ENCODE measurements at places on chromosomes 4 and X.

GRCh38 chr4:20195071-20195885 lies 56.4 kb upstream of the SLIT2 start:
- no peak for DNase-seq

DNA sequence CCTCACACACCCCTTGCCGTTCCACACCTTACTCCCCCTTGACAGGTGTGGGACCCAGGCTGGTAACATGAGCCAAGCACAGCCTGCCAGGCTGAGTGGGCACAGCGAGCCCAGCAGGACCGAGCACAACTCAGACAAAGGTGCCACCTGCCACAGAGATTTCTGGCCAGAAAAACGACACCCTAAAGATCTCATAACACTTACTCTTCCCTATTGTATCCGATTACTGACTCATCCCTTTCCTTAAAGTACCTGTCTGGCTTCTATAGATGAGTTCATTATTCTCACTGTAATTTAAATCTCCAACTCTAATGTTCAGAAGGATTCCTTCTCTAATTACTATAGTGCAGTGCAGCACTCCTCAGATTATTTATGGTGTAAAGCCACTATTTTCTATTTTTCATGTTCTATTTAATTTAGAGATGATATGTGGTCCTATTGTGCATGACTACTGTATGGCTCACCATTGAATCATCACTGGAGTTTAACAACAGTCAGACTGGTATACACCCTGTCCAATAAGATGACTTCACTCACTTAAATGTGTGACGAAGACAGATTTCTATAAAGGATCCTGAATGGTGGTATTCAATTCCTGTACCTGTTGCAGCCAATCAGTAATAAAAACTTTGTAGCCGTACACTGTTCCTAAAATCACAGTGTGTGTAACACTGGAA lies 7.6 kb upstream of the SYTL5 start:
- DNase-seq, result no peak

DNA sequence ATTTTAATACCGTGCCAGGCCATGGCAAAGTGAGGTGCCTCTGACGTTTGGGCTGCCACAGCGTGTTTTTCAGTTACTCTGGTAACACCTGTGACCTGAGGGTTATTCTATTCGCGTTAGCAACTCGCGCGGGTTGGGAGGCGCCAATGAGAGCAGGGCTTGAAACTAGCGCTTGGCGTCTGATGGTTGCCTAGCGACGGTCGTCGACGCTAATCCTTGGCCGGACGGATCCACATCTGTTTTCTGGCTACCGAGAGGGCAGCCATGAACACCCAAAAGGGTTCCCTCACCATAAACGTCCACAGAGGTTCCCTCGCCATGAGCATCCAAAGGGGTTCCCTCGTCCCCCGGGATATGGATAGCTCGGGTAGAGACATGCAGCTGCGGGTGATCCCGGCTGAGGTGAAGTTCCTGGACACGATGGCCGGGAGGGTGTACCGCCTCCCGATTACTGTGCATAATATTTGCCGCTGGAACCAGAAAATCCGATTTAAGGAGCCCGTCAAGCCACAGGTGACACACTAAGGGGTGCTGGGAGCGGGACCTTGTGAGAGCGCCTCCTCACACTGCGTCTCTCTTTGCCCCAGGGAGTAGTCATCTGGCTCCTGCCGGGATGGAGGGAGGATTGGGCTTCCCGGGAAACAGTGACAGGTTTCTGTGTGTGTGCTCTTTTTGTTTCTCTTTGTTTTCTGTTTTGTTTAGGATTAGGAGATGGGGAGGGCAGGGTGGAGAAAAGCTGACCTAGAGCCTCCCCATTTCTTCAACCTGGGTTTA lies at the start of gene CFAP47:
Gene CFAP47, plus strand, starts transcription at position 199 of the 774 bp plus-strand sequence. Its CDS starts 66 bp downstream, at position 265.
- DNase-seq, result no peak

GRCh38 chrX:18578546-18578945 lies 93.4 kb downstream of the RS1 start:
- no peak for DNase-seq

GRCh38 chr4:152106781-152107321 lies 346.0 kb upstream of the GATB start:
- no peak for DNase-seq

DNA sequence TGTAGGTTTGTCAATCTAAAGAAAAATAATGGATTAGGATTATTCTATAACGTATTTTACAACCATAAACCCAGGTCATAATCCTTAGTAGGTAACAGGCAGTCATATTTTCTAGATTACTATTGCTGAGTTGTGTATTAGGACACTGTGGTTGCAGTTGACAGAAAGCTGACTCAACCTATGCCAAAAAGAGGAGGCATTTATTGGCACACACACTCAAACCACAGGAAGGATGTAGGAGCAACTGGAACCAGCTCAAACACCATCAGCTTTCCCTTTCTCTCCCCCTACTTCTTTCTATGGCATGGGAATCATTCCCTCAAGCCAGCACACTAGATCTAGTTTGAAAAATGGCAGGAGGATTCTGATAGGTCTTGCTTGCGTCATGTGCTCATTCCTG lies 136.4 kb upstream of the FAM9C start:
- no peak for DNase-seq

- DNase-seq, result no peak
These were observed 51.5 kb downstream of the PSAPL1 start for GRCh38 chr4:7383266-7383665.

DNA sequence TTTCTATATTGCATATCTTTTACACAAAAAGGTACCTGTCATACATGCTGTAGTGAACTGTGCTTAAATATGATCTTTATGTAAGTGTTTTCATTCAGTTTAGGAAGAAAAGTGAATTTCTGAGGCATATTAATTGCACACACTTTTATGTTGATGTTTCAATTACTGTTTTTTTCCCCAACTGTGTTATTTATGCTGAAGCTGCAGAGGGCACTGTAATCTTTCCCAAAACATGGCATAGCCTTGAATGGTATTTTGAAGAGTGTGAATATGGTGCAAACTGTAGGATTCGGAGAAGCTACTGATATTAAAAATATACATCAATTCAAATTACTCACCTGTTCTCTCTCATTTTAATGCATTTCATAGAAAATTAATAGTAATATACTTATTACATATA lies 6.0 kb upstream of the CENPE start:
- no peak for DNase-seq

DNA sequence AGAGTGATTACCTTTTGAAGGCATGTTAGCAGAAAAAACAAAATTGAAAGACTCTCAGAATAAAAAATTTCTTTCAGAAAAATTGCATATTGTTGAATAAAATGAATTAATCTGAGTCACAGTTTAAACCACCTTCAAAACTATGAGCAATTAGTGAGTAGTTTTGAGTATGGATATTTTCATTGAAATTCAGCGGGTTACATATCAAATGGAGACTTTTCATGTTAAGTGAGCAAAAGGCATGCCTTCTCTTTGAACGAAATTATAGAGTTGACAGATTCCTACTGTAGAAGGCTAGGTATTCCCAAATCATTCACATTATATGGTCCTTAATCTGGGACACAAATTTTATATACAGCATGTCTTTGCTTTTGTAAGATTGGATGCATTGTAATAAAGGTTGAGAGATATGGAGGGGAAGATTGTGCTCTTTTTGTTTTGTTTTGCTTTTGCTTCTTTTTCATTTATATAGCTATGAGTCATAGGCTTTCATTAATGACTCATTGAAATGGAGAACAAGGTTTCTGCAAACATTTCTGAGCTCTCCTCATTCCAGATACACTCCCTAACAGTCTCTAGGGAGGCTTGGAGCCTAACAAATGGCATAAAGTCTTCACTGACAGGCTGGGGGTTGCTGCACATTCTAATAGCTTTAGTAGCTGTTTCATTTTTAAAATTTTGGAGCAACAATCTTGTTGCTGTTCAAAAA lies 21.6 kb downstream of the PCDH18 start:
- DNase-seq, result peak; percentile 41

DNA sequence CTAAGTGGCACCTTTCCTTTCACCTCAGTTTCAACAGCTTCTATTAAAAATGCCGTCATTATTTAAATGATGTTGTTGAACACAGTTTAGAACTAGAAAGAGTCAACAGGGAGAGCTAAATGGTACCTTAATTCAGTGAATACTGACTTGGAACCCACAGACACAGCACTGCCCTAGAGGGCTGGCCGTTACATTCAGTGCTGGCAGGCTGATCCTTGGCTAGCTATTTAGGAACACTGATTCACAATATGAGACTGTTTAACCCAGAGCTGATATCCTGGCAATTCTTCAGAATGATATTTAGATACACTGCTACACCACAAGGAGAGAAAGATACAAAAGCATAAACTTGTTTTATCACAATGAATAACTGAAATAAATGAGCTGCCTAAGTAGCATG lies 12.7 kb upstream of the NAAA start:
- DNase-seq, result no peak

GRCh38 chr4:101282076-101282844 lies 65.1 kb downstream of the PPP3CA start:
- DNase-seq, result no peak

GRCh38 chr4:72935462-72935861 lies 134.1 kb downstream of the COX18 start:
- no peak for DNase-seq

GRCh38 chr4:7338059-7338452 lies 96.7 kb downstream of the PSAPL1 start:
- DNase-seq, result no peak

GRCh38 chr4:56976837-56977320 lies 527 bp downstream of the NOA1 start:
- DNase-seq, result peak; percentile 48

- no peak for DNase-seq
These were observed 197.7 kb downstream of the GRID2 start for GRCh38 chr4:92501456-92501855.

GRCh38 chrX:88425739-88426138 lies 321.3 kb upstream of the CPXCR1 start:
- no peak for DNase-seq

DNA sequence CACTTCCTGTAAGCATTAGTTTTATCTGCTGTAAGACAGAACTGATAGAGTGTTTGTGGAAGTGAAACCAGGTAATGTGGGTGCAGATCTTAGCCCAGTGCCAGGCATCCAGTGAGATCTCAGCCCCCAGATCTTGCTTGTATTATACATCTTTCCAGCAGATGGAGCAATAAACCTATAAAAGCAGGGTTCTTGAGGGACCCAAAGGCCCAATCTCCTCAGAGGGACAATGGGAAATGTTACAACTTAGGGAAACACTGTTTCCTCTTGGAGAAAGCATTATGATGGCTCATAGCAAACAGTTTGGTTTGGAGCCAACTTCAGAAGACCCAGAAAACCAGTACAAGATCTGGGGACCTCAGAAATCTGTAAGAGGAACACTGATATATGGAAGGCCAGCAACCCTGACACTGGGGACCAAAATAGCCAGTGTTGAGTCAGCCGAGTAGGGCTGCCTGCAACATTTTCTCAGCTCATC lies 206.3 kb downstream of the SLC7A11 start:
- DNase-seq, result peak; percentile 11

GRCh38 chr4:139958739-139959098 lies 195.3 kb downstream of the MAML3 start:
- DNase-seq, result no peak

DNA sequence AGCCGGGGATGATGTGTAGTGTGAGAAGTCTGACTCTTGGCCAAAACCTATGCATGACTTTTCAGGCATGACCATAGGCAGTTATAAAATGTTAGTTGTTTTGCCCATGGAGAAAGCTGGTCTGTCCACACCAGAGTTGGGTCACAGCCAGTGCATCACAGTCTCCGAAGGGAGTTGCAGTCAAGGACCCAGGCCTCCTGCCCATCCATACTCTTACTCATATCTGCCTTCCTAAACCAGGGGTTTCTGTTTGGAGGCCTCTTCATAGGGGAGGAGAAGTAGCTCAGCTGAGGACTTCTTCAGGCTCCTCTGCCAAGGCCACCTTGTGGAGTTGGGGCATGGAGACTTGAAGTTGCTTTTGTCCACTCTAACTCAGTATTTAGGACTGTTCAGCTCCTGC lies 1008.3 kb downstream of the PCDH18 start:
- no peak for DNase-seq

DNA sequence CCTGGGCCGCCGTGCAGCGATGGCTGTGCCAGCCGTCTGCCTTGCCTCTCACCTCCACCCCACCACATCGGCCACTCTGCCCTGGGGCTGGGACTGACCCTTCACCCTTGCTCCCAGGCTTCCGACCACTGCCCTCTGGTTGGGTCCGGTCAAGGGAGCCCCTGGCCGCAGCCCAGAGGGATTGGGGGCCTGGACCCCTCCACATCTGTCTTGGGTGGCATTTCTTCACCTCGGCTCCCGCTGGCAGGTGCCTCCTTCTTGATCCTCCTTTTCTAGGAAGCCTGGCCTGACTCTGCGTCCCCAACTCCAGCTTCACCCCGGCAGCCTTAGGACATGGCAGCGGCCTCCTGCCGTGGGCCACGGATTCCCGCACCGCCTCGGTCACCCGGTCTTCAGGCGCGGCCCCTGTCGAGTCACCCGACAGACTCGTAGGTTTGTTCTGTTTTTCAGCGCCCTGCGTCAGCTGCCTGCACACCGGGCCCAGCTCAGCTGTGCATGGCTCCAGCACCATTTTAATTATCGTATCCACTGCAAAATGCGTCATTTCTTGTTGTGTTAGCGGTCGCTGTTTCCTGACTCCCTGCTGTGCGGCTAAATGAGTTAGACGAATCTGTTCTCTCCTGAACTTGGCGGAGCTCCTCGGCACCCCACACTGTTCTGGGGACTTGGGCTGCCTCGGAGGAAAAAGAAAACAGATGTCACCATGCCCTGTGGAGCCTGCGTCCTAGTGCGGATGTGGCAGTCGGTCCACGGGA lies 124.0 kb downstream of the FAM53A start:
- DNase-seq, result no peak

DNA sequence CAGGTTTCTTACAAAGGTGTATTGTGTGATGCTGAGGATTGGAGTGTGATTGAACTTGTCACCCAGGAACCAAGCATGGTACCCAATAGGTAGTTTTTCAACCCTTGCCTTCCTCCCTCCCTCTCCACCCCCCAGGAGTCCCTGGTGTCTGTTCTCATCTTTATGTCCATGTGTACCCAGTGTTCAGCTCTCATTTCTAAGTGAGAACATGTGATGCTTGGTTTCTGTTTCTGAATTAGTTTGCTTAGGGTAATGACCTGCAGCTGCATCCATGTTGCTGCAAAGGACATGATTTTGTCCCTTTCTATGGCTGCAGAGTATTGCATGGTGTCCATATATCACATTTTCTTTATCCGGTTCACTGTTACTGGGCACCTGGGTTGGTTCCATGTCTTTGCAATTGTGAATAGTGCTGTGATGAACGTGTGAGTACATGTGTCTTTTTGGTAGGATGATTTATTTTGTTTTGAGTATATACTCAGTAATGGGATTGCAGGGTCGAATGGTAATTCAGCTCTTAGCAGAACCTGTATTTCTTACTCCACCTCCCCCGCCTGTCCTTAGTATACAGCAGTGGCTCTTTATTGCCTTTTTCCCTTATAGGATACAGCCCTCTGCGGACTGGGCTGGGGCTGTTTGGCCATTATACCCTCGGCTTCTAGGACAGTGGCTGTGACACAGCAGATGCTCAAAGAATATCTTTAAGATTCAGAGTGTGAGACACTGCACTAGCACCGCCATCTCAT lies 145.4 kb downstream of the PTTG2 start:
- no peak for DNase-seq

GRCh38 chrX:50978920-50979682 lies 68.6 kb downstream of the BMP15 start:
- no peak for DNase-seq
